ENCODE measurements at places on chromosomes 5 and 9.

DNA sequence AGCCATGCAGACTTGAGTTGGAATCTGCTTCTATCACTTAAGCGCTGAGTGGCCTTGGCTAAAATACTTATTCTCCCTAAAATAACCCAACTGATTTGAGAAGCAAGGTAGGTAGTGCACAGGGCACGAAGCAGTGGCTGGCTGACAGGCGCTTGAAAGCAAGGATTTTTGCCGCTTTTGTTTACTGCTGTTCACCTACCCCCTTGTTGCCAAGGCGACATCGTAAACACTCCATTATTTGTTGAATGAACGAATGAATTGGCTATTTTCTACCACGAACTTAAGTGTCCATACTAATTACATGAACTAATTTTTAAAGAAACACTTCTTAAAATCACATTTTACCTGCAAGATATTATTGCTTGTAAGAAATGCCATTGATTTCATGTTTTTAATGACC is 98.0 kb downstream of the ANKH start:
- no peak overlapping the region for H3K4me3 ChIP-seq
- no peak for DNase-seq
- no peaks in the 10 kb centered on the region for H3K36me3 ChIP-seq
- no peak overlapping the region for H3K27ac ChIP-seq

DNA sequence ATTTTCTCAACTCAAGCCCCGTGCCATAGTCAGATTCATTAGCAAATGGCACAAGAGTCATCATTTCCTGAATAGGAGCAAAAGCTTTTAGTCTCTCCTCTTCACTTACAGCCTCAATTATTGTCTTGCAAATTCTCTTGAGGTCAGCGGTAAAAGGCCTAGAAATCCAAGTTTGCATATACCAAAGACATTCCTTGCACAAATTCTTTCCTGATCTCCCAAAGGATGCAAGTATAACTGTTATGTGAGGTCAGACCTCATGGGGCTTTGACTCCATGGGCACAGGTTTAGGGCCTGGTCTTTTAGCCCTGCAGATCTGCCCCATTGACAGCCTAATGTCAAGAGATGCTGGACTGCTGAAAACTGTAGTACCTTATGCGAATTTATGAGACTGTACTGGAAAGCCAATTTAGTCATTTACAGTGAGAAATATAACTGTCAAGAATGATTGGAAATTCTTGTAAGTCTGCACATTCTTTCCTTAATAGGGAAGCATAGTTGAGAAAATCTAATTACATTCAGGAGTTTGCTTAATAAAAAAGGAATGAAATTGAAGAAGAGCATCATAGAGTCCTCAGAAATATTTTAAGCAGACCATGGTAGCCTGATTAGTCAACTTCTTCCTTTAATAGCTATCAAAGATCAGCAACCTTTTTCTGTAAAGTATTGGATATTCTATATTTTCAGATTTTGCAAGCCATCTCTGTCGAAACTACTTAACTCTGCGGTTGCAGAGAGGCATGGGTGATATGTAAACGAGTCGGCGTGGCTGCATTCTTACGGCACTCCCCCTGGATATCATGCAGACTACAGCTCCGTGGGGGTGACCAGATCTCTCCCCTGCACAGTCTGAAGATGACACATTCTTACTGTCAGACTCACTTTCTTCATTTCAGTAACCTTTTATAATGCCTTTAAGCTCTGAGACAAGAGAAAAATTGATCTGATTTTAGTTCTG is 45.2 kb downstream of the GCNT4 start:
- DNase-seq: no peak
- H3K36me3 ChIP-seq: no peaks in the 10 kb centered on the region
- H3K27ac ChIP-seq: no peak overlapping the region
- no peak overlapping the region for H3K4me3 ChIP-seq

DNA sequence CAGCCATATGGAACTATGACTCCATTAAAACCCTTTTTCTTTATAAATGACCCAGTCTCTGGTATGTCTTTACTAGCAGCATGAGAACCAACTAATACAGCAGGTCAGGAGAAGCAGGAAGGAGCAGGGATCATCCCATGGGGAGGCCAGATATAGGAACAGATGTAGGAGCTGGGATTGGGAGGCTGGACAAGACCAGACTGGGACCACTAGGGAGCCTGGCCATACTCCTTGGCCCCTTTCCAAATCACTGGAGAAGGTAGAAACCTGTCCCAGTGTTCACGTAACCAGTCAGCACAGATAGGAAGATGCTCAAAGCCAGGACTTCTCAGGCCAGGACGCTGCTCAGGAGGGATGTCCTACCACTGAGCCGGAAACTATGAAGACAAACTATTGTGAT is 95.5 kb downstream of the LMX1B start:
- DNase-seq: no peak
- no peak overlapping the region for H3K27ac ChIP-seq
- peaks cover 7% of the 10 kb centered on the region for H3K27me3 ChIP-seq

DNA sequence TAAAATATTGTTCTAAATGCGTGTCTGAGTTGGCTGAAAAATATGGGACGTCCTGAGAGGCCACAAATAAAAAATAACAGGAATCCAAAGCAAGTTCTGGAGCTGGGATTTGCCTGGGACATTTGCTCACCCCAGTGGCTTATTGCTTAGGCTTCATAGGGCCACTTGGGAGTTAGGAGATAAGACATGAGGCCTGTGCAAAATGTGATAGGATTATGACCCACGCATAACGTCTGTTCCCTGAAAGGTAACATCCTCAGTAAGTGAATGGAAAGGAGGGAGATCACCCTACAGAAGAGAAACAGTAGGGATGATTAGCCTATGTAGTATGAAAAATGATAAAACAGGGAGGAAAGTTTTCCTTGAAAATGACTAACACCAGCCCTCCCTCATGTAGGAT is 269.4 kb downstream of the EPB41L4A start:
- DNase-seq: no peak
- H3K4me1 ChIP-seq: no peaks in the 10 kb centered on the region
- H3K4me3 ChIP-seq: no peak overlapping the region

GRCh38 chr5:149221731-149222342 is 49.8 kb upstream of the AFAP1L1 start:
- no peak overlapping the region for H3K4me3 ChIP-seq
- H3K36me3 ChIP-seq: no peaks in the 10 kb centered on the region
- H3K27ac ChIP-seq: no peak overlapping the region
- H3K4me1 ChIP-seq: no peaks in the 10 kb centered on the region

DNA sequence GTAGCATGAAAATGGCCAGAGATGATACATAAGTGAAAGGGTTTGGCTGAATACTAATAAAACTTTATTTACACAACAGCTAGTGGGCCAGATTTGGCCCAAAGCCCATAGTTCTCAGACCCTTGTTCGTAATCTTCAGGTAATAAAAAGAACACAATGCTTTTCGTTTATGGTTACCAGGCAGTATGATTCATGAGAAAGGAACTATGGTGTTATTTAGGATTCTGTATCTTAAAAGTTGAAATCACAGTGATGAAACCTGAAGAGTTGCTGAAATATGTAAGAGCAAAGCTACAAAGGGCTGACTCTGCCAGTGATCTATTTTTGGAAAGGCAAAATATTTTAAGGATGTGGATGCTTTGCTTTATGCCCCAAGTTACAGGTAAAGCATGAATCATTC is 192.7 kb downstream of the SMC2 start:
- DNase-seq: peak; percentile 1
- H3K36me3 ChIP-seq: no peaks in the 10 kb centered on the region
- H3K27me3 ChIP-seq: no peaks in the 10 kb centered on the region
- no peak overlapping the region for H3K4me3 ChIP-seq
- H3K27ac ChIP-seq: no peak overlapping the region

DNA sequence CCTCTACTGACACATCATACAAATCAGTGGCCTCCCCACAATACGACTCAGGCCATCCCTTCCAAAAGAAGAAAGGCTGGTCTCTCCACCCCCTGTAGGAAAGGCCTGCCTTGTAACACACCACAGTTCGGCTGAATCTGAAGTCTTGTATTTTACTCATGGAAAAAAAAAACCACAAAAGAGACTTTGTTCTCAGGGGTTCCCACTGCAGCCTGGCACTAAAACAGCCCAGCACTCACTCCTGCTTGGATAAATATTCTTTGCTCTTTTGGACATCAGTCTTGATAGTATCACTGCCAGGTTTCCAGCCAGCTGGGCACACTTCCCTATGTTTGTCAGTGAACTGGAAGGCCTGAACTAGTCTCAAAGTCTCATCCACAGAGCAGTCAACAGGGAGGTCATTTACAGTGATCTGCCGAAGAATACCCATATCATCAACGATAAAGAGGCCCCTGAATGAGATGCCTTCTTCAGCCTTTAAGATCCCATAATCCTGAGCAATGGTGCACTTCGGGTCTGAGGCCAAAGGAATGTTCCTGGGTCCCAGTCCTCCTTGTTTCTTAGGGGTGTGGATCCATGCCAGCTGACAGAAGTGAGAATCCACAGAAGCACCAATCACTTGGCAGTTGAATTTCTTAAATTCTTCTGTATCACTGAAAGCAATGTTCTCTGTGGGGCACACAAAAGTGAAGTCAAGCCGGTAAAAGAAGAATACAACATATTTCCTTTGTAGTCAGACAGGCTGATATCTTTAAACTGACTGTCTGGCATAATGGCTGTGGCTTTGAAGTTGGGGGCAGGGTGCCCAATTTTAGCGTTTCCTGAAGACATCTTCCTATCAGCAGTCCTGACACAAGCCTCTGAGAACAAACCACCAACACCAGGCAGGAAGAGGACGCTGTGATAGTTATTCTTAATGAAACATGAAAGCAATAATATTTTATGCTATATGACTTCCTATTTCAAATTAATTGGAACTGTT is 198.1 kb downstream of the LURAP1L start:
- no peak overlapping the region for H3K27ac ChIP-seq
- H3K4me1 ChIP-seq: no peaks in the 10 kb centered on the region
- H3K4me3 ChIP-seq: no peak overlapping the region
- no peak for DNase-seq
- no peaks in the 10 kb centered on the region for H3K36me3 ChIP-seq

- no peak for DNase-seq
- no peak overlapping the region for H3K27ac ChIP-seq
- peaks cover 19% of the 10 kb centered on the region for H3K36me3 ChIP-seq
Measured at GRCh38 chr9:133349965-133350616, 2.1 kb downstream of the RPL7A start.

GRCh38 chr5:122507581-122507980 is 195.5 kb downstream of the SNCAIP start:
- no peaks in the 10 kb centered on the region for H3K27me3 ChIP-seq
- H3K4me1 ChIP-seq: no peaks in the 10 kb centered on the region
- H3K27ac ChIP-seq: no peak overlapping the region
- H3K36me3 ChIP-seq: no peaks in the 10 kb centered on the region
- H3K4me3 ChIP-seq: no peak overlapping the region

GRCh38 chr5:172443441-172444109 is 10.8 kb downstream of the SH3PXD2B start:
- no peak overlapping the region for H3K4me3 ChIP-seq
- no peaks in the 10 kb centered on the region for H3K4me1 ChIP-seq
- no peaks in the 10 kb centered on the region for H3K36me3 ChIP-seq
- DNase-seq: no peak
- H3K27me3 ChIP-seq: no peaks in the 10 kb centered on the region
